ENCODE measurements at places on chromosomes 12 and 14. TPM values are rescaled to one million over a fixed set of nuclear protein-coding genes. Genes with fewer than 3 reads are reported as not detected.

- DNase-seq = peak; percentile 76
Measured at GRCh38 chr14:79011091-79011919, 841.1 kb downstream of the NRXN3 start.

BMP4 gene
- 461 TPM for total RNA-seq

DNA sequence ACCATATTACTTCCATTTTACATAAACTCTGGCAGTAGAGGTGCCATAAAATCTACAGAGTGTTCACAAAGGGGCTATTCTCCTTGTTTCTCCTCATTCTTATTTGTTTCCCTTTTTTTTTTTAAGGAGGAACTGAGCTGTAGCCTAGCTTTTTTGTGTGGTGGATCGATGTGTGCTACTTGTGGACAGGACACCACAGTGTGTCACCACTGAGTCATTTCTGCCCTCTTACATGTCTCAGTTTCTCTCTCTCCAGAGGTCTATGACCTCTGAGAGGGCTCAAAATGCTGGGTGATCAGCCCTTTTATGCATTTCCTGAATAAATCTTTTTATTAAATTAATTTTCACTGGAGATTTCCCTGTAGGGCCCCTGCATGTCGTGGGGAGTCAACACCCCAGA, 370.2 kb downstream of the ADGRD1 start:
- no peak for DNase-seq

GDF3 gene
- total RNA-seq = not detected

SLC39A5 gene
- not detected for total RNA-seq

DNA sequence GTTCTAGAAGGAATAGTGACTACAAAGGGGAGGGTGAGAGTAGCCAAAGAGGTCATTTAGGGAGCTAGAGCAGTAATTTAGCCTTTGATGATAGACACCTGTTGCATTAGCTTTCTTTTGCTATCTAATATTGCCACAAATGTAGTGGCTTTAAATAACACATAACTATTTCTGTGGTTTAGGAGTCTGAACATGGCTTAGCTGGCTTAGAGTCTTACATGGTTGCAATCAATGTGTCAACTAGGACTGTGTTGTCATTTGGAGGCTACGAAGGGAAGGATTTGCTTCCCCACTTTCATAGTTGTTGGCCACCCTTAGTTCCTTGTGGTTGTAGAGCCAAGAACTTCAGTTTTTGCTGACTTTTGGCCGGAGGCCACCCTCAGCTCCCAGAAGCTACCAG, 99.9 kb downstream of the C12orf50 start:
- no peak for DNase-seq

AMN gene
- not detected for total RNA-seq

GRCh38 chr14:105299654-105300541, 903 bp downstream of the BRF1 start:
- no peak for DNase-seq

DNA sequence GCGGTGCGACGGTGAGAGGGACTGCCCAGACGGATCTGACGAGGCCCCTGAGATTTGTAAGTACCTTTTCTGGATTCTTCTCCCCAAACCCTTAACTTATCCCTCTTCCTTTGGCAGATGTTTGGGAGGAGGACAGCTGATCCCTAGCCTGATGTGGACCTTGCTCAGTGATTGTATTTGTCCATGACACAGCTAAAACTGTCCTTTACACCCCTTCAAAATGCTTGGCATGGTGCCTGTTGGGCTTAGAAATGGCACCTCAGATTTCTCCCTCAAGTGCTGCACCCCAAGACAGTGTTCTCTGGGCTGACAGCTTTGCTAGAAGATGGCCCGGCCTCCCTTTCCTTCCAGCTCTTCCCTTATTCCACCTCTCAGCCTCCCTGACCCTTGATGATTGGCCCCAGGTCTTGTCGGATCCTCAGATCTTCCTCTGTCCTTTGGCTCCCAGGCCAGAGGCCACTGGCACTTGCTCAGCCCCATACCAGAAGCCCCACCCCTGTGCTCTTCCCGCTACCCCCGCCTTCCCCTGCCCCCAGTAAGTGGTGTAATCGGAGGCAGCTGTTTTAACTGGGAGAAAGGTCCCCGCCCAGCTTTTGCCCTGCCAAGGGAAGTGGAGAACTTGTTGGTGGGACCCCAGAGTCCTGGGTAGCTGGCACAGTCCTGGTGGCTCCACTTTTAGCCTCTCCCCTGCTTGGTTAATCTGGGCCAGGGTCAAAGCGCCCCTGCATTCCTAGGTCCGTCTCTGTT, 8.7 kb downstream of the LRP1-AS start:
- DNase-seq = no peak

DNA sequence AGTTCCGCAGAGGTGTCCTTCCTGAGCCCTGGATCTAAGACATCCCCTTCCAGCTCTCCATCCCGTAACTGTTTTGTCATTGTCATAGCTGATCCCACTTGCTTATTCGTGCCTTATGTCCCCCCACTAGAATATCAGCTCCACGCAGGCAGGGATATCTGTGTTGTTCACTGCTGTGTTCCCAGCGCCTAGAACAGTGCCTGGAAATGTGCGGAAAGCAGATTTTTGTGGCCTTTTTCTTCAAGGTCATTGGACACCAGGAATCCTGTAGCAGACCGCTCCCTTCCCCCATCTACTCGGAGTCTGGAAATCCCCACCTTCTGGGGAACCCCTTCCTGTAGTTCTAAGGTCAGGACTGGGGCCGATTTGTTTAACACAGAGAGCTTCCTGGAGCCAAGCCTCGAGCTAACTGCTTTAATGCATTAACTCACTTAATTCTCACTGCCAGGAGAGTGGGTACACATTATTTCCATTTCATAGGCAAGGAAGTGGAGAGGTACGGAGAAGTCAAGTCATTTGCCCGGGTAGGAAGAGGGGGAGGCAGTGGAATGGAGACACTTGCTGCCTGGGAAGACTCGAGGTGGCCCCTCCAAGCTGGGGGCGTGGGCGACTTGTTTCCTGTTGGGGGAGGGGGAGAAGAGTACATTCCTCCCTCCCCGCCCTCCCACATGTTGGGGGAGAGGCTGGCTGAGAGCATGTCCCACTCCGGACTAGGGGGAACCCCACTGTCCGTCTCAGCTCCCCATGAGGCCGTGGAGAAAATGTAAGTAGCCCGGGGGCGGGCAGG, 1.2 kb upstream of the SH2B3 start:
- DNase-seq = peak; percentile 21

DNA sequence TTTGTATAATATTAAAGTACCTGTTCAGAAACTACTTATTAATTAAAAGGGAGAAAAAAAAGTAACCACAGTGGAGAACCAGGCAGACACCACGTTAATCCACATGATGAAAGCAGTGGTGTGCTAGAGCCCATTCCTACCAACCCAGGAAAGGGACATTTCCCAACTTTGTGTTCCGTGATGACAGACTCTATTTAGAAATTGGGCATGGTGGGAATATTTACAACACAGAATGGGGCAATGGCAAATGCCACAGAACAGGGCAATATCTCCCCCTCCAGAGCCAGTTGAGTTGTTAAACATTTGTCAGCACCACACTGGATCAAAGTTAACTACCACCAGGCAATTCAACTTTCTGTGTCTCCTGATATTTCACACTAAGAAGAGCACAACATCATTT, 1.2 kb upstream of the HIGD1C start:
- no peak for DNase-seq

- DNase-seq = no peak
Measured at GRCh38 chr14:53044486-53044885, 93.6 kb upstream of the FERMT2 start.

SYNDIG1L gene
- not detected for total RNA-seq

CLEC7A gene
- total RNA-seq = not detected

DNA sequence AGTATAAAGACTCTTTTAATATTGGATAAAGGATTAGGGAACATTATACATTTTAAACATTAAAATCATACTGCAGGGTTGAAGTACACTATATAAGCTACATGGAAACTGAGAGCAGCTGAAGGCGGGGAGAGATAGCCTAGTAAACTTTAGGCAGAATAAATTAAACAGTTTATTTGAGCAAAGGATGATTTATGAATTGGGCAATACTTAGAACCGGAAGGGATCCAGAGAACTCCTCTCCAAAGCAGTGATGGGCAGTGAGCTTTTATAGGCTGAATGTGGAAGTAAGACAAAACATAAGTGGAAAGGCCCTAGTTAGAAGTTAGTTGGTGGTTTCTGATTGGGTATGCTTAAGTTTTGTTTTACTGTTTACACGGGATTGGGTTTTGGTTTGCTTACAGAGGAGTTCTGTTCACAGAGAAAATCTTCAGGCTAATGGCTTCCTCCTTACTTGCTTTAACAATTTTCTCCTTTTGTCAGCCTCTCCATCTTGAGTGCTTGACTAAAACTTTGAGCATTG, 18.9 kb downstream of the LEMD3 start:
- DNase-seq = no peak

DNA sequence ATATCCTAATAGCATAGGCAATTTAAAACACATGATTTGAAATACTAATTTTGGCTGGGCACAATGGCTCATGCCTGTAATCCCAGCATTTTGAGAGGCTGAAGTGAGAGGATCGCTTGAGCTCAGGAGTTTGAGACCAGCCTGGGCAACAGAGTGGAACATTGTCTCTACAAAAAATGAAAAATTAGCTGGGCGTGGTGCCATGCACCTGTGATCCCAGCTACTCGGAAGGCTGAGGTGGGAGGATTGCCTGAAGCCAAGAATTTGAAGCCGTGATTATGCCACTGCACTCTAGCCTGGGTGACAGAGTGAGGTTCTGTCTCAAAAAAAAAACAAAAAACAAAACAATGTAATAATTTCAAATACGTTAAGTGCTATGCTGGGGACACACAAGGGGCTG, 83.3 kb downstream of the SSPN start:
- DNase-seq = peak; percentile 74
